CD4-positive, alpha-beta T cell treated with Interleukin-12 subunit alpha and Interleukin-12 subunit beta, for 1 hour (primary cell): ENCODE measurements at places on chromosomes 7 and 10.

DNA sequence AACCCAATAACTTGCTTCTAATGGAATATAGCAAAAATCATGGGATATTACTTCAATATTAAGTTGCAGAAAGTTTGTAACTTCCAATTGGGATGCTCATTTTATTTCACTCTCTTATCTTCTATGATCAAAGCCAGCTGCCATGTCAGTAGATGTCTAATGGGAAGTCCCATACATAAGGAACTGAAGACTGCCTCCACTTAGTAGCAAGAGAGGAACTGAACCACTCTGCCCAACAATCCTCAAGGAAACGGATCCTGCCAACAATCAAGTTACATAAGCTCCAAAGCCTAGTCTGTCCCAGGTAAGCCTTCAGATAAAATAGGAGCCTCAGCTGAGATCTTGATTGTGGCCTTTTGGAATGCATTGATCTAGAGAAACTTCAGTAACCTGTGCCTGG lies 431.5 kb upstream of the PCDH15 start:
- no peak for DNase-seq

GRCh38 chr7:143250822-143251221 lies 12.4 kb upstream of the GSTK1 start:
- peak; percentile 56 for DNase-seq

DNA sequence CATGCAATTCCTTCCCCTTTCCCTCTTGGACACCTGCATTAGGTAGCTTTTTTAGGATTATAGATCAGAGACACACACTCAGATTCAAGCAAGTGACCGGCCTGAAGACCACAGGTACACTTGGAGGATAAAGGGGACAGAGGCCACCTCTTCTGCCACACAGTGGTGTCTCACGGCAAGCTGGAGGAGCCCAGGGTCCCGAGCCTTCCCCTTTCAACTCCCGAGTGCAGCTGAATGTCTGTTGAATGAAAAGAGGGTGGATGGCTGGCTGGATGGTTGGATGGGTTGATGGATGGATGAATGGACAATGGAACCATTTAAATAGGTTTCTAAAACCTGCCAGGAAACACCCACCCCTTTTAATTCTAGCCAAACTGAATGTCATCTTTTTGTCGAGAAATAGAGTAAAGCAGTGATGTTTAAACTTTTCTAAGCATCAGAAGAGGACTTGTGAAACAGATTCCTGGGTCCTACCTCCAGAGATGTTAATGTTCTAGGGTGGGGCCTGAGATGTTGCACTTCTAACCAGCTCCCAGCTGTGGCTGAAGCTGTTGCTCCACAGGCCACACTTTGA lies 49.2 kb upstream of the ZMIZ1 start:
- DNase-seq, result no peak

- no peak for DNase-seq
These were observed 59.0 kb upstream of the SORCS3 start for GRCh38 chr10:104581884-104582601.

DNA sequence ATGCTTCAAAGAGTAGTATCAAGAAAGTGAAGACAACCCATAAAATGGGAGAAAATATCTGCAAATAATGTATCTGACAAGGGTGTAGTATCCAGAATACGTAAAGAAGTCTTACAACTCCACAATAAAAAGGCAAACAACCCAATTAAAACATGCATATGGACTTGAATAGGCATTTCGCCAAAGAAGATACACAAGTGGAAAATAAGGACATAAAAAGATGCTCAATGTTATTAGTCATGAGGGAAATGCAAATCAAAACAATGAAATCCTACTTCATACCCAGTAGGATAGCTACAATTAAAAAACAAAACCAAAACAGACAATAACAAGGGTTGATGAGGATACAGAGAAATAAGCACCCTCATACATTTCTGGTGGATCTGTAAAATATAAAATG lies 79.2 kb downstream of the NUDCD3 start:
- DNase-seq, result no peak

GRCh38 chr10:124589491-124590041 lies 127.9 kb downstream of the LHPP start:
- DNase-seq, result no peak

DNA sequence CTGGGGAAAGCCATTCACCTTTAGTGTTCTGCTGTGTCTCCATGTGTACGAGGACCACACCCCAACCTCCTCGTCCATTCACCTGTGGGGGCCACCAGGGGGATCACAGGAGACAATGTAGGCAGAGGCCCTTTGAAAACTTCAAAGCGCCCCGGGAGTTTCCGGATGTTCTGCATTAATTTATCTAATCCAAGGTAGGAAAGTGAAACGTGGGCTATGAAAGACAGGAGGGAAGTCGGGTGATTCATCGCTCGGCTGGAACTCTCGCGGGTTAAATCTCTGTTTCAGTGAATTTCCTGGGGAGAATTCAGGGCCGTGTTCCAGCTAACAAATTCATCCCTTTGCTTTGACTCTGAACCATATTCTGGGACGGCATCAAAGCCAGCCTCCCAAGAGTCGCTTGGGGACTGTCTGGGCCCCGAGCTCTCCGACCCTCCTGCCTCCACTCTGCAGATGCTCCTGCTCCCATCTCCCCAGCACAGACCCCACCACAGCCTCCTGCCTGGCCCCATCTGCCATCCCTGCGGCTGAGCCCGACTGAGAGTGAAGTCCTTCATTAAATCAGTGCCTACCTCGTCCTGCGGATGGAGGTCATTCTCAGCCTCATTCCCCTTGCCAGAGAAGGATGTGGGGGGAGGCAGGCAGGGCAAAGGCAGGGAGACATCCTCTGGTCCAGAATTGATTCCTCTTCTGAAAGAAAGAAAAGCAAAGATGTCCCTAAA lies 114.1 kb upstream of the CARD11 start:
- no peak for DNase-seq
